Mammary epithelial cell (primary cell): ENCODE measurements at places on chromosomes 5 and 9. TPM values are rescaled to one million over a fixed set of nuclear protein-coding genes. Genes with fewer than 3 reads are reported as not detected.

Gene PPP3R2
- not detected for total RNA-seq

DNA sequence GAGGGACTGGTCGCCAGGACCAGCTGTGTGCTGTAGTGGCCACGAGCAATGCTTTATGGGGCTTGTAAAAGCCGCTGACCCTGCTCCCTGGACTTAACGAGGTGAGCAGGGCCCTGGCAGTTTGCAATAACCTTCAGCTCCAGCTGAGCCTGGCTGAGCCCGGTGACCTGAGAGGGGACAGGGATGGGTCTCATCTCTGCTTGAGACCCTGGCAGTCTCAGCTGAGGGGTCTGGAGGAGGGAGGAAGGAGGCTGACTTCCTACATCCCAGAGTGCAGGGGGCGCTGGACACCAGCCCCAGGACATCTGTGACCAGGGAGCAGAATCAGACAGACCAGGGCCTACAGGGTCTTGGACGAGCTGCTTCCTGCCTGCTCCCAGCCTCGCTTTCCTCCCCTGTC, 277.5 kb upstream of the MVB12B start:
- no peak for DNase-seq

DNA sequence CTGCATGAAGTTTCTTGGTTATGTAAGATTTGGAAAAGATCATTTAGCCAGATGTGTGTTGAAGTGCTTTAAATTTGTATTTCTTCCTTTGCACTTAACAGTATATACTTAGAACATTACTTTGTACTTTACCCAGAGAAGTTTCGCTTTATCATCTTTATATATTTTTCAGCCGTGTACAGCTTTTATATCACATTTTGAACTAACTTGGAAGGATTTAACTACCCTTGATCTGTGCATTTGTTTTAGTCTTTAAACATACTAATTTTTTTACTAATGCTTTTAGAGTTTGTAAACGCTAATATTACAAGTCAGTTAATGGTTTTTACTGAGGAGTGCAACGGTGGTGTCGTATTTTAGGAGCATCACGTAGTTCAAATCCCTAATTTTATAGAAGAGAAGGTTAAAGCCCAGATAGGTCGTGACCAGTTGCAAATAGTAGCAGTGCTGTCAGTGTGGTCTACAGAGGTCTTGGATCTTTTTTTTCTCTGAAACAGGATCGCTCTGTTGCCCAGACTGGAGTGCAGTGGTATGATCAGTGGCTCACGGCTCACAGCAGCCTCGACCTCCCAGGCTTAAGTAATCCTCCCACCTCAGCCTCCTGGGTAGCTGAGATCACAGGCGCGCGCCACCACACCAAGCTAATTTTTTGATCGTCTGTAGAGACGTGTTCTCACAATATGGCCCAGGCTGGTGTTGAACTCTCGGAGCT, 2.0 kb downstream of the MATR3 start:
- DNase-seq = no peak

GRCh38 chr5:89047571-89047970, 164.6 kb upstream of the MEF2C start:
- peak; percentile 40 for DNase-seq

DNA sequence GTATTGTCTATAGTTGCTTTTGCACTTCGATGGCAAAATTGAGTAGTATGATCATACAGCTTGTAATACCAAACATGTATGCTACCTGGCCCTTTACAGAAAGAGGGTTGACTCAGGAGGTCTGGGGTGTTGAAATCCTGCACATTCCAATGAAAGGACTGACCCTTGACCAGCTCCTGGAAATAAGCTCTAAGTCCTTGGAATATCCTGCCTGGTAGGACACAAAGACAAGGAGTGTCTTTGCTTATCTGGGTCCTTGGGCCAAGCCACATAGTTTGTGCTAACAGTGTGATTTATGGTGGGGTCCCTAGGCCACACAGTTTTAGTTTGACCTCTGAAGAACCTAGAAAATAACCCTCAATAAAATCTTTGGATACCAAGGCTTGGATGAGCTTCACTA, 89.3 kb upstream of the FTMT start:
- DNase-seq = no peak

DNA sequence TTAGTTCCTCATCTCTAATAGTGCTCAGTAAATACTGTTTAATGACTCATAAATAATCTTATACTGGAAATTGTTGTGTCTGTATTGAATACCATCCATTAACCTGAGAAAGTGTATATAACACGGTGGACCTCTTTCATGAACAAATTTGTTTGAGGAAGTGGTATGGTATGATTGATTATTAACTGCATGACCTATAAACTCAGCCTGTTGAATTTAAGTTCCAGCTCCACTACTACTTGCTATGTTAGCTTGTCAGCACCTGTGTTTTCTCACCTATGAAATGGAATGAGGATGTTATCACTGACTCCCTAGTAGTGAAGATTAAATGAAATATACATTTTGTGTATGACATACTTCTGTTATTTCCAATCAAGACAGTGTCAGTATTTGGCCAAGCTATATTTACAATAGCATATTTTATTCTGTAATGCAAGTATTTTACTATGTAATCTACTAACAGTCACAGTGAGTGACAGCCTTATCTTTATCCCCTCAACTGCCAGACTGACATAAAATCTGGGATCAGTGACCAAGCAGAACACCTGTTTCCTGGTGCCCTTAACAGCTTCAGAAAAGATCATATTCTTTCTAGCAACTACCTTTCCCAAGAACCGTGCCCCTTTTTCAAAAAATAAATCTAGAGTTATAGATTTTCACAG, 77.3 kb upstream of the ITGA1 start:
- DNase-seq = no peak
